ENCODE measurements at places on chromosomes 5 and 9. TPM values are rescaled to one million over a fixed set of nuclear protein-coding genes. Genes with fewer than 3 reads are reported as not detected.

GRCh38 chr5:67774267-67774552 lies 441.3 kb upstream of the PIK3R1 start:
- DNase-seq: no peak

GRCh38 chr5:115430374-115430773 lies 114.2 kb downstream of the FEM1C start:
- DNase-seq: no peak

The ZNF454 gene
- 6.0 TPM for polyA plus RNA-seq

The TAF11L10 gene
- not detected for polyA plus RNA-seq
